D341Med (cell line): ENCODE measurements at places on chromosomes 6 and 20.

DNA sequence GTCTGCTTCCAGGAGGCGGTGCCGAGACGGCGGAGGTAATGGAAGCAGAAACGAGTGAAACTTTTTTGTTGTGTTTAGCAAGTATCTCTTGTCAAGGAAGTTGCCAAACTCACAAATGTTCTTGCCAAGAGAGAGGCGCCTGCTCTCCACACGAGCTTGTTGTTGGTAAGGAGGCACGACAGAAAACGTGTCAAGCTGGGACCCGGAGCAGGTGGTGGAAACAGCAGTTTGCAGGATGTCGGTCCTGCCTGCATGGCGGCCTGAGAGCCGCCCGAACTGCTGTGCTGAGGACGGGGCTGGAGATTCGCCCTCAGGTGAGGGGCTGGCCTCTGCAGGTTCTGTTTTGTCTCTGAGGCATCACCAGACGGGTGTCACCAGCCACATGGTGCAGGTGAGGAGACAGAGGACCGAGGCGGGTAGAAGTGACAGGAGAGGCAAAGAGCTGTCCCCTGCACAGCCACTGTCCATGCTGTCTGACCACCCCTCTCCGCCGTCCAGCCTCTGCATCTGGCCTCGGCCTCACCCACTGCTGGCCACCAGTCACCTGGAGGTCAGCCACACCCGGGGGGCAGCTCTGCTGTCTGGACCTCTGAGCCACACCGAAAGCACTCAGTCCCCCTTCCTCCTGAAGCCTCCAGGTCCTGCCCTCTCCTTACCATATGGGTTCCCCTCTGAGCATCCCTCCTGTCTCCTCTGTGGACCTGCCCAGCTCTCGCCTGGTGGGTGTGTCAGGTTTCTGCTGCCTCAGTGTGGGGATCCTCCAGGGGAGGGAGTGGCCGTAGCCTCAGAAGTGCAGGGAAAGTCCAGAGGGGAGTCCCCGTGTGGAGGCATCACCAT, 261.5 kb downstream of the TAF4 start:
- DNase-seq: no peak

GRCh38 chr20:10430000-10430466, 4.0 kb downstream of the MKKS start:
- DNase-seq: peak; percentile 33

DNA sequence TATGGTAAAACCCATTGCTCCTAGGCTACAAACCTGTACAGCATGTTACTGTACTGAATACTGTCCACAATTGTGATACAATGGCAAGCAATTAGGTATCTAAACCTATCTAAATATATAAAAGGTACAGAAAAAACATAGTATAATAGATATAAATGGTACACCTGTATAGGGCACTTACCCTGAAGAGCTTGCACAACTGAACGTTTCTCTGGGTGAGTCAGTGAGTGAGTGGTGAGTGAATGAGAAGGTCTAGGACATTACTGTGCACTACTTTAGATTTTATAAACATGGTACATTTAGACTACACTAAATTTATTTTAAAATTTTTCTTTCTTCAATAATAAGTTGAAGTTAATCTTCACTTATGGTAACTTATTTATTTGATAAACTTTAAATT, 119.9 kb upstream of the CEP85L start:
- no peak for DNase-seq

DNA sequence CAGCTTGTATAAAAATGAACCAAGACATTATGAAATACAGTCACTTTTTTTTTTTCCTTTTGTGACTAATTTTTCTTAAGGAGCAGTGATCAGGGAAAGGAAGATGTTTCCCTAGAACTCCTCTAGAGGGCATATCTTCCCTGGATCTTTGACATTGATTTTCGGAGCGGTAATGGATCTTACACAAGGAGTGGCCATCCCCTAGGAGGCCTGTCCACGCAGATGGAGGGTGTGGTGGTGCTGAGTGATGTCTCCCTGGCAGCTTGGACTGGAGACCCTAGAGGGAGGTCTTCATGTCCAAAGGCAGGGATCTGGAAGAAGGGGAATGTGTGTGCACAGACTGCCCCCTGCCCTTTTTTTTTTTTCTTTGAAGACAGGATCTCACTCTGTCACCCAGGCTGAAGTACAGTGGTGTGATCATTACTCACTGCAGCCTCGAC, 7.0 kb upstream of the KIFC1 start:
- no peak for DNase-seq

DNA sequence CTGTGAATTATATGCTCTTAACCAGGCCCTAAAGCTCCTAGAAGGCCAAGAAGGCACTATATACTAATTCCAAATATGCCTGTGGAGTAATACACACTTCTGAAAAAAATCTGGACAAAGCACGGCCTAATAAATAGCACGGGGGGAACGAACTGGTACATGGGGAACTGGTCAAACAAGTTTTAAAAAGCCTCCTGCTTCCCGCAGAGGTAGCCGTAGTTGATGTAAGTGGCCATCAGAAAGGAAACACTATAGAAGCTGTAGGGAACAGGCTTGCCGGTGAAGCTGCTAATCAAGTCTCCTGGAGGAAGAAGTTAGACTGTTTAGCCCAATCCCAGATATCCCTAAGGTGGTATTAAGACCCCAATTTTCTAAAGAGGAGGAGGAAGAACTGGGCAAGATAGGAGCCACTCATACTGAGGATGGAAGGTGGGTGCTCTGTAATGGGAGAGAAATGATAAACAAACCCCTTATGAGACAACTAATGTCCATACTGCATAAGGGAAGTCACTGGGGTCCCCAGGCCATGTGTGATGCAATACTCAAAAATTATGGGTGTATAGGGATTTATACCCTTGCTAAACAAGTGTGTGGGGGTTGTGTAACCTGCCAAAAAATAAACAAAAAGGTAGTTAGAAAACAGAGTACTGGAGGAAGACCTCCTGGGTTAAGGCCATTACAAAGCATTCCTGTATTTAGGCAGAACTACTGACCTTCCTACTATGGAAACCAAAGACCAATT, 27.1 kb upstream of the ZNF318 start:
- DNase-seq: no peak

GRCh38 chr6:64985726-64986125, 721.3 kb downstream of the EYS start:
- DNase-seq: no peak

- DNase-seq: no peak
These were observed 54.4 kb downstream of the TOX2 start for GRCh38 chr20:43969028-43969447.

GRCh38 chr6:29831776-29832175, 4.2 kb downstream of the HLA-G start:
- no peak for DNase-seq

- DNase-seq: no peak
These were observed 85.7 kb upstream of the CDH4 start for GRCh38 chr20:61166324-61166723.

DNA sequence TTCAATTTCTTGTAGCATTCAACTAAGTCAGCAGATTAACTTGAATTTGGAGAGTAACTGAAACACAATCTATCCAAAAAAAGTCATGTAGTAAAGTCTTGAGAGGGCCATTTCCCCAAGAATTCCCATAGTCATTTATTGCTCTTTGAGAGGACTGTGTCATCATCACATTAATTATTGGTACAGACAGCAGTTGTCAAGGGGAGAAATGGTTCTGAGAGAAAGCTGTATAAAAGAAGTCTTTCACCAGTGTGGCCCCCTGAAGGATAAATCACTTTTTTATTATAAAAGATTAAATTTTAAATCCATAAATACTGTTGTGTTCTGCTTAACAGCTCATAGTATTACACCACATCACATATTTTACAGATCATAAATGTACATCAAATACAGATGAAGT, 111.5 kb downstream of the KHDRBS2 start:
- DNase-seq: no peak

DNA sequence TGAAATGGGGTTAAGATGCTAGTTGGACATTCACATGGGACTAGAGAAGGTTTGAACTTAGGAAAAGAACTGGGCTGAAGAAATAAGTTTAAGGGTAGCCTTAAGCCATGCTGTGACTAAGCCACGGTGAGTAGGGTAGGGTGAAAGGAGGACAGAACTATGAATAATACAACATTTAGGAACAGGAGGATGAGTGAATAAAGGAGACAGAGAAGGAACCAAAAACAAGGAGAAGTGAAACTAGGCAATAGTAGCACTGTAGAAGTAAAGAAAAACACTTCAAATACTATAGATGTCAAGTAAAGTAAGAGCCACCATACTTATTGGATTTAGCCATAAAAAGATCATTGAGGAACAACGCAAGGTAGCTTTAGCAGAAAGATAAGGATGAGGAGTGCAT, 111.2 kb downstream of the KCNQ5 start:
- DNase-seq: no peak

DNA sequence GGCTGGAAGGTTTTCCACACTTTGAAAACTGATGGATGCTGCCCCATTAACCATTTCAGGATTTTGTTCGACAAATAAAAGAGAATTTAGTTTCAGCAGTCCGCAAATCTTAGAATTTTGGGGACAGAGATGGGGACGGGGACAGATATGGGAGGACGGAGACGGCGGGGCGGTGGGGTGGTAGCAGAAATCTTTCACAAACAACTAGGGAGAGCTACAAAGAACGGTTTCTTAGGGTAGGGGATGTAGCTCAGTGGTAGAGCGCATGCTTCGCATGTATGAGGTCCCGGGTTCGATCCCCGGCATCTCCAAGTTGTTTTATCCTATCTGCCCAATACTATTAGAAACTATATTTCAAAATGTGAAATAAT, 15.1 kb downstream of the HMGN4 start:
- DNase-seq: peak; percentile 68

DNA sequence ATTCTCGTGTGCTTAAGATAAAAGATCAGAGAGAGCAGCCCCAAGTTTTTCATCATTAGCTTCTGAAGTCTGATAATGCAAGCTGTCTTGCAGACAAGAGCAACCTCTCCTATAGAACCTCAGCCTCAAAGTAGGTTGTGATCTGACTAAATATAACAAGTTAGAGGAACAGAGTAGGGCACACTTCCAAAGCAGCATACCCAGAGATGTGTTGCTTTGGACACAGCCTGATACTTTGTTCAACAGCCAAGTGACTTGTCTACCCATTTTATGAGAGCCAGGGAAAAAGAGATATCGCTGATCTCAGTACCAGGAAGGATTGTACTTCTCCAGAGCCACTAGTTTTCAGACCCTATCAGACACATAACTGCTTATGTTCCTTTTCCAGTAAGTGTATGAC, 44.2 kb upstream of the OPRM1 start:
- no peak for DNase-seq

GRCh38 chr6:90472716-90473115, 114.2 kb downstream of the MAP3K7 start:
- DNase-seq: no peak

GRCh38 chr6:144008120-144008811, at the start of gene PLAGL1:
TSS of gene PLAGL1 (minus strand) at chr6:144008259. CDS start at chr6:143948136, 60,123 bp downstream.
- peak; percentile 60 for DNase-seq

GRCh38 chr6:137056121-137056880, 11.5 kb upstream of the IL20RA start:
- no peak for DNase-seq

- no peak for DNase-seq
These were observed 79.2 kb downstream of the NOL4L start for GRCh38 chr20:32505723-32506473.

DNA sequence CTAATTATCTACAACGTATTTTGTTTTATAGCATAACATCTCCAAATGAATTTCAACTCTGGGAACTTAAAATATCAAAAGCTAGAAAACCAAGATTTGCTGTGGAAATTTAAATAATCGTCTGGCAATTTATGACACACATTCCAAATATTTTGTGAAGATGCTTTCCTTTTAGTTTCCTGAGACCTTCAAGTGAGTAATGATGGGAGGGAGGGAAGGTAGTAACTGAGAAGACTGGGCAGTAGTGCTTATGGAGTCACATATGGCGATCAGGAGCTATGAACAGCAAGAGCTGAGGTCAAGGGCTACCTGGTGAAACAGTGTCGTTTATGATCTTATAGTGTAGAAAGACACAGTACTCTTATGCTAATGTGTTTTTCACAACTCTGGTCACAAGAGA, 178.2 kb upstream of the THEMIS start:
- no peak for DNase-seq

GRCh38 chr20:45841407-45842129, 8.0 kb downstream of the SNX21 start:
- DNase-seq: no peak

GRCh38 chr6:106077170-106077569, 9.0 kb upstream of the PRDM1 start:
- DNase-seq: no peak

DNA sequence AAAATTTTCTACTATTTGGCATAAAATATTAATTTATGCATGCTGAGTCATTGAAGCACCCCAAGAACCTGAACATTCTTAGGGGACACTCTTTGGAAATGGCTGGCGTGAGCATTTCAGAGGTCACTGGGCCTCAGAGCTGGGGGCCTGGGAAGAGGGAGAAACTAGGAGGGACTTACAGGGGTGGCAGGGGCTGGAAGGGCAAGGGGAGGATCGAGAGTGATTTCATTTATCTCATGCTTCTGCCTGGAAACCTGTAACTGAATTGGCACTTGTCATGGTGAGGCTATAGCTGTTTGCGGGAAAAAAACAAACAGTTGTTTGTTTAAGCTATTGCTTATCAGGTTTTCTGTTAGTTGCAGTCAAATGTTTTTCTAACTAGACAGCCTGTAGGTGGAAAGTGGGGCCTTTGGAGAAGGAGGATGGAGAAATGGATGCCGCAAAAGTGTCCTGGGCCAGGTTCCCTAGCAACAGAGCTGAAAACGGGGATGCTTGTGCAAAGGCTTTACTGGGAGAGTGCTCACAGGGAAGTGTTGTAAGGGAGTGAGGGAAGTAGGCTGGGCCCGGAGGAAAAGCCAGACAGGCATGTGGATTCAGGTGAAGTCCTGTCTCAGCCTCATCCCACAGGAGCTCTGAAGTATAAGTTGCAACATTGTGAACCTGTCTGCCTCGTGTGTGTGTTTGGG, 36.4 kb upstream of the KAT14 start:
- DNase-seq: no peak

DNA sequence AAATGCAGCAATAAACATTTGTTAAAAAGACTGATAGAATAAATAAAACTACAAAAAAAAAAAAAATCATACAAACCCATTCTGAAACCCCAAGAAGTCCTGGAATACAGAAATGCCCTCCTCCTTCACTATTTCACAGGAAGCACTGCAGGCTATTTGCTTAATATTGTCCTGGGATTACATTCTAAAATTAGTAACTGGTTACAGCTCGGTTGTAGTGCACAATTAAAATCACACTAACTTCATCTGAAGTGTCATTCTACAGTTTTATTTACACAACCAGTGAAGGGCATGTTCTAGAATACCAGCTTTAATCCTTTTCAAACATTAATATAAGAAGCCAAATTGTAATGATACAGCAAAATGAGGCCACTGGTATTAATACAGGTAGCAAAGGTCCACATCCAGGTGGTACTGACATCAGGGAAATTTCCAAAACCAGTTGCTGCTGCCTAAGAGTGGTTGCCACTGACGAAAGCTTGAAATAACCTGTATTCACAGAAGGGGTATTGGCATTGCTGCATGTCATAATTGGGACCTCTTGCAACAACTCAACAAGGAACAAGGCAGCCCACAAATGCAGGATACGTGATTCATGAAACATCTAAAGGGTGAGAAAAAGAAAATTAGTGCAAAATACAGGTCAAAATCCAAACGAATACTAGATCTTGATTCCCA, 26.9 kb downstream of the AKIRIN2 start:
- no peak for DNase-seq

- DNase-seq: no peak
These were observed 527.7 kb downstream of the ADGRB3 start for GRCh38 chr6:69162811-69163210.
